Stimulated activated naive CD8-positive, alpha-beta T cell treated with anti-CD3 and anti-CD28 coated beads, Interleukin-15, Interleukin-2, amounts not matched to agents 100 U/mL and 50 U/mL, for 24 hours (primary cell): ENCODE measurements at places on chromosomes 16 and 17.

- no peak for DNase-seq
Observed at GRCh38 chr17:28041844-28042656, 427 bp upstream of the NLK start.

GRCh38 chr17:50114849-50115357 is 15.1 kb downstream of the SAMD14 start:
- DNase-seq = peak; percentile 46

DNA sequence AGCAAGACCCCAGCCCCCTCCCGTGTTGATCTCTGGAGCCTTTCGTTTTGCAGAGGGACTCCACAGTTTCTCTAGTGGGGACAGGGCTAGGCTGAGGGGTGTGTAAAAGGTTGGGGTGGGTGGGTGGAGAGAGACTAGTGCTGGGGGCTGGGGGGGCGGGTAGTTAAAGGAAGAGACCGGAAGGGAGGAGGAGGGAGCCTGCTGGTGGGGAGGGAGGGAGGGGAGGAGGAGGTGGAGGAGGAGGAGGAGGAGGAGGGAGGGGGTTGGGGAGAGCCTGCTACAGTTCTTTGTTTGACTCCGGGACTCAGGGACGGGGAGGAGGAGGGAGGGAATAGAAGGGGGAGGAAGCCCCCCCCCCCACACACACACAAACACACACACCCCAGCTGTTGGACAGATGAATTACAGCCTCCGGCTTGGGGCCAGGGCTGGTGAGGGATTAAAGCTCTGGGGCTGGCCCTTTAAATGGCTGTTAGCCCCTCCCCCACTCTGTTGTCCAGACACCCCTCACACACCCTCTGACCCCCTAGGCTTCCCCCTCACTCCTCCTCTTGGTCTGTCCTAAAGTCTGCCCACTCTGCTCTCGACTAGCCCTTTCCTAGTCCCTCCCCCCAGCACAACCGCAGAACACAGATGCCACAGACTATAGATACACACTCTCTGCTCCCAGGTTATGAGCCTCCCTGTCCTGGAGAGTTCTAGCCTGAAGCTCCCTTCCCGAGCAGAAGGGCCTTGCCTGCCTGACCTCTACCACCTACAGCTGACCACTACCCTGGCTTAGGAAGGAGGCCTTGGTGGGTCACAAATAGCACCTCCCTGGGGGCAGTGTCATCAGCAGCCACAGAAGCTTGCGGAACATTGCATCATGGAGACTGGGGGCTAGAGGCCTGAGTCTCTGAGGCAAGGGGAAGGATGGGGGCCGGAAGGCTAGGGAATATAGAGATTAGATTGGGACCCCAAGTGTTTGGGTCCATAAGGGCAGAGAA is 4.4 kb downstream of the KDM6B start:
- no peak for DNase-seq

DNA sequence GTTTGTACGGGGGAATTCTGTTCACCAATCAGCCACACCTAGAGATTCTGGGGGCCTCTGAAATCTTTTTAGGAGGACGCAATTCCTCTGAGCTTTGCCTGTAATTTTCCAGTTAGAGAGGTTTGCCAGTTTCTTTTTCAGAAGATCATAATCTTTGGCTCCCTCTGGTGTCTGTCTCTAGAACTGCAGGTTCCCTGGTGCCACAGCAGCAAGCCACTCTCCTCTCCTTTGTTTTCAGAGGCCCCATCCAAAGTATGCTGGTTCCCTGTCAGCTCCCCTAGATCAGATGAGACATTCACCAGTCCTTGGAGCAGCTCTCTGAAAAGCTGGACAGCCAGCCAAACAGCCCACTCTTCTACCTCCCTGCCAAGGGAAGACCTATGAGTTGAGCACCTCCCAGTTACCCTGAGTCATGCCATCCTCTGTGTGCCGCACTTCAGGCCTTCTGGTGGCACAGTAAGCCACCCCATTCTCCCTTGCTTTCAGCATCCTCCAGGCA is 36.1 kb downstream of the RNF112 start:
- peak; percentile 73 for DNase-seq

- DNase-seq = peak; percentile 60
Observed at GRCh38 chr17:28549236-28550132, 2.9 kb downstream of the UNC119 start.

DNA sequence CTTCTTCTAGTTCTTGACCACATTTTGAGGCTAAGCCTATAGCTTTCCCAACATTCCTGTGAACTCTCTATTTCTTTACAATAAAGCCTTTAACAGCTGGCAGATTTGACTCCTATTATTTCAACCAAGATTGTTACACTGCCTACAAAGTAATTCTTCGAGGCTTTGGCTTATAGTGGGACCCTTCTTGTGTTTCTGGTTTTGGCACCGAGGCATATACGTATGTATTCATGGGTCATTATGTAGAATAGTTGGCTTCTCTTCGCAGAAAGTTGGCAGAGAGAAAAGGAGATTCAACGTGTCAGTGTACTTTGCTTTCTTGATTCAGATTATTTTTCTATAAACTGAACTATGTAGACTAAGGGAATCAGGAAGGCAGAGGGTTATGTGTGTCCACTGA is 102.2 kb downstream of the ABCA8 start:
- no peak for DNase-seq

DNA sequence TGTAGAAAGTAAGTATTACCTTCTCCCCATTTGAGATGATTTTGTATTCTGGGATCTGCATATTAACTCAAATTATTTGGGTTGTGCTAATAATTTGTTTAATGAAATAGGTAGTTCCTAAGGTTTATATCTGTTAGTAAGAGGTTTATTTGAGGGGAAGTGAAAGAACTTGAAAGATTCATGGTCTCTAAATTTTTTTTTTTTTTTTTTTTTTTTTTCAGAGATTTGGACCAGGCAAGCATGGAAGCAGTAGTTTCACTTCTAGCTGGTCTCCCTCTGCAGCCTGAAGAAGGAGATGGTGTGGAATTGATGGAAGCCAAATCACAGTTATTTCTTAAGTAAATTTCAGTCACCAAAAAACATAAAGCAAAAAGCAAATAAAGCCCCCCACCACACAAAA is 65.2 kb downstream of the OMG start:
- no peak for DNase-seq

DNA sequence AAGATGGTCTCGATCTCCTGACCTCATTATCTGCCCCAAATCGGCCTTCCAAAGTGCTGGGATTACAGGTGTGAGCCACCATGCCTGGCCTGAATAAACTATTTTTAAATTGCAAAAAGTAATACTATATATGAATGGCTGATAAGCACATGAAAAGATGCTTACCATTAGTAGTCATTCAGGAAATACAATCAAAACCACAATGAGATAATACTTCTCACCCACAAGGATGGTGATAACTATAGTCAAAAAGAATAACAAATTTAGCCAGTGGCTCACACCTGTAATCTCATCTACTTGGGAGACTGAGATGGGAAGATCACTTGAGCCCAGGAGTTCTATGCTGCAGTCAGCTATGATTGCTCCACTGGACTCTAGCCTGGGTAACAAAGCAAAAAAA is 2.4 kb upstream of the TACO1 start:
- no peak for DNase-seq

DNA sequence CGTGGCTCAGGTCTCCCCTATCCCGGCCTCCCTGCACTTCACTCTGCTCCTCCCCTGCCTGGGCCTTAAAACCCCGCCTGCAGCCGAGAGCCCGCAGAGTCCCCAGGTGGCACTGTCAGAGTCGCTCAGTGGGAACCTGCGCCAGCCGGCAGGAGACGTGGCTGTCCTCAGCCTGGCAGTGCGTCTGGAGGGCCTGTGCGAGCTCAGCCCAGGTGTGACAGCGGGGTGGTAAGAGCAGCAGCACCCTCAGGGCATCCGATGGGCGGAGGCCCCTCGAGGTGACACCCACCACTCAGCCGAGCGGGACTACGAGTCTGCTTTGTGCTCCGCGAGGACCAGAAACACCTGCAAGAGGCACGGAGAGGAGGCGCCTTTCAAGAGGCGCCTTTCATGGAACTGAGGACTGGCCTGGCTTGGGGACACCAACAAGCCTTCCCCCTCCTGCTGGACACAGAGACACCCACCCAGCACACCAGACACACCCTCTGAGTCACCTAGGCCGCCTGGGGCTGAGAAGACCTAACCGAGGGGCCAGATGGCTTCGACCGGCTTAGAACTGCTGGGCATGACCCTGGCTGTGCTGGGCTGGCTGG is at the start of gene CLDN9:
Gene CLDN9, plus strand, starts transcription at position 96 of the 593 bp plus-strand sequence. Its CDS starts 440 bp downstream, at position 536.
- DNase-seq = no peak

GRCh38 chr17:57511475-57512123 is 233.5 kb downstream of the CCDC182 start:
- DNase-seq = no peak

GRCh38 chr17:81334391-81334901 is 39.3 kb upstream of the SLC38A10 start:
- DNase-seq = no peak

DNA sequence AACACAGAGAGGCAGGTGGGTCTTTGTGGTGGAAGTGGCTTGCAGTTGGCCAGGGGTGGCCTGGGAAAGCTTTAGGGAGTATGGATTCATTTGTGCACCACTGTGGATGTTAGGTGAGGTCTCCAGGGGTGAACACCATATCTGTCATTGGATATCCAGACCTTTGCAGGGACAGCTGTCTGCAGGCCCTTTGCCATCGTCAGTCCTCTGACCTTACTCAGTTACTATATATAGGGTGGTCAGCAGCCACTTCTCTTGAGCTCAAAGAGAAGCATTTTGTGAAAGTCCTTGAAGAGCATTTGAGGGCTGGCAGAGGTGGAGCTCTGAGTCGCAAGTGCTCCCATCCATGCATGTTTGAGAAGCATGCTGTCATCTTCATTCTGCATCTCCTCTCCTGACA is 40.4 kb downstream of the TMEM11 start:
- no peak for DNase-seq

- no peak for DNase-seq
Observed at GRCh38 chr17:61291451-61292285, 108.0 kb upstream of the TBX2 start.
